ENCODE measurements at places on chromosomes 7 and 10. TPM values are rescaled to one million over a fixed set of nuclear protein-coding genes. Genes with fewer than 3 reads are reported as not detected.
A peak's percentile ranks its signal among the peaks of the same experiment; 100 is the strongest.

DNA sequence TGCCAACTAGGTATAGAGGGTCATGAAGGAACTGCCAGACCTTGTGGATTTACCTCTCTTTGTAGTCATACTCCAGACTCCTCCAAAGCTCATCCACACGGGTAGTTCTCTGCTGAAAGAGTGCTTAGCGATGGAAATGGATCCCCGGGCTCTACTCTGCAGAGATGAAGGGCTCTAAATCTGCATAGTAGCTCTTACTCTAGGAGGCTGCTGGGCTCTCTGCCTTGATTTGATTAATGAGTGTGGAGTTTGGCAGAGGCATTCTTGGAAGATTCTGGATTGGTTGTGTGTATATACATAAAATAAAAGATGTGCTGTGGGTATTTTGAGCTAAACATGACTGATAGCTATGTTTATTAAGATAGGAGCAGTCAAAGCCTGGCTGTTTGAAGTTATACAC lies 21.3 kb upstream of the CPXM2 start:
- no peak for DNase-seq

DNA sequence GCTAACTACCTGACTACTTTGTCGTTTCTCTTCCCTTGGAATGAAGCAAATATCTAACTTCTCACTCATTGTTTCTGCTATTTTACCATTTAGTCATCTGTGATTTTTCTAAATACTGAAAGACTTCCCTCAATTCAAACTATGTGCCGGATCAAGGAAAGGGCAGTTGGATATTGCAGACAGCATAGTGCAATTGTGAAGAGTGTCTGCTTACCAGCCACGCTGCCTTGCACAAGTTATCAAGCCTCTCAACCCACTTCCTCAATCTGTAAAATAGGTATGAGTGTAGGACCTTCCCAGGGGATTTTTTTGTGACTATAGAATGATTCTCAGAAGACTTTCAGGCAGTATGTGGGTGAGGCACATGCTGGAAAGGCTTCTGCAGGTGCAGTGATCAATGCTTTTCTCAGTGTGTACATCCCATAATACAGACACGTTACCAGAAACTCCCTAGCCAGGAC lies 54.3 kb downstream of the EGFR start:
- no peak for DNase-seq

- peak; percentile 98 for DNase-seq
Measured at GRCh38 chr10:95601116-95601719, 40.0 kb upstream of the SORBS1 start.

GRCh38 chr7:70694971-70695794 lies 436.8 kb upstream of the GALNT17 start:
- DNase-seq = peak; percentile 48

Gene DYNC1I1
- 0.82 TPM for total RNA-seq

- no peak for DNase-seq
Measured at GRCh38 chr10:86376403-86376802, 9.8 kb upstream of the GRID1 start.

DNA sequence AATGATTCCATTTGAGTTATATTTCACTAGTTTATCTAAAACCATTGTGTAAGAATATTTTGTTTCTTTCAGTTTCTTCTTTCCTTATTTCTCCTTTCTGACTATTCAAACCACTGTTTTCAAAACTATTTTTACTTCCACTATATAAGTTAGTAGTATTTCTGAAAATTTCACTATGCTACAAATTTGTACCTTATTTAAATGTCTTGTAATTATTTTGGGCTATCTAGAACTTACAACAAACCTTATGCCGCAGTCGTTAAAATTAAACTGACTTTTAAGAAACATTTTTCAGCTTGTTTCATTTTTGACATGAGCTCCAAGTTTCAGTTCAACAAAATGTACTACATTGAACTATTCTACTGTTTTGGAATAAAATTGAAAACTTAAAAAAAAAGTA lies 1.8 kb downstream of the TFEC start:
- DNase-seq = no peak

- no peak for DNase-seq
Measured at GRCh38 chr10:117664288-117664687, 121.7 kb downstream of the EMX2 start.

- DNase-seq = no peak
Measured at GRCh38 chr10:75049316-75050148, 61.9 kb upstream of the SAMD8 start.

DNA sequence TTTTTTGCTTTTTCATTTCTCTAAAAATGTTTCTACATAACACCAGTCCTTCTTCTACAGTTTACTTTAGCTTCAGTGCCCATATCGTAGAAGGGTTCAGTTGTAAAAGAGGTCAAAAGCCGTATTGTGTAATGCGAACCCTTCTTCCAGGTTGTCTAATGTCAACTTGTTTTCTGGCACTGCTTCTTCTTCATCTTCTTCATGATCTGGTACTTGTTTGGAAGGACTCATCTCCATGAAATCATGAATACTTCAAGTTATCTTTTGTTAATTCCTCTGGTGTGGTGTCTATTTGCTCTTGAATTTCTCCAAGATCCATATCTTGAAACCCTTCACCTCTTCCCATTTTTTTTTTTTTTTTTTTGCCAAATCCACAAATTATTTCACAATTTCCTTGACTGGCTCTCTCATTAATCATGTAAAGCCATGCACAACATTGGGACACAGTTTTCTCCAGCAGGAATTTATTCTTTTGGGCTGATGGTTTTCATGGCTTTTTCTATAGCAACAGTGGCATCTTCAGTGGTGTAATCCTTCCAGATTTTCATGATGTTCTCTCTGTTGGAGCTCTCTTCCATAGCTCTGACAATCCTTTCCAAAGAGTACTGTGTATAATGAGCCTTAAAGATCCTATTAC lies 85.1 kb downstream of the CPED1 start:
- DNase-seq = no peak
